ENCODE measurements at places on chromosomes 7 and 10. TPM values are rescaled to one million over a fixed set of nuclear protein-coding genes. Genes with fewer than 3 reads are reported as not detected.

- DNase-seq = no peak
Measured at GRCh38 chr7:157426463-157427301, 89.9 kb downstream of the DNAJB6 start.

The PIP gene
- polyA plus RNA-seq = not detected

The HABP2 gene
- polyA plus RNA-seq = not detected

DNA sequence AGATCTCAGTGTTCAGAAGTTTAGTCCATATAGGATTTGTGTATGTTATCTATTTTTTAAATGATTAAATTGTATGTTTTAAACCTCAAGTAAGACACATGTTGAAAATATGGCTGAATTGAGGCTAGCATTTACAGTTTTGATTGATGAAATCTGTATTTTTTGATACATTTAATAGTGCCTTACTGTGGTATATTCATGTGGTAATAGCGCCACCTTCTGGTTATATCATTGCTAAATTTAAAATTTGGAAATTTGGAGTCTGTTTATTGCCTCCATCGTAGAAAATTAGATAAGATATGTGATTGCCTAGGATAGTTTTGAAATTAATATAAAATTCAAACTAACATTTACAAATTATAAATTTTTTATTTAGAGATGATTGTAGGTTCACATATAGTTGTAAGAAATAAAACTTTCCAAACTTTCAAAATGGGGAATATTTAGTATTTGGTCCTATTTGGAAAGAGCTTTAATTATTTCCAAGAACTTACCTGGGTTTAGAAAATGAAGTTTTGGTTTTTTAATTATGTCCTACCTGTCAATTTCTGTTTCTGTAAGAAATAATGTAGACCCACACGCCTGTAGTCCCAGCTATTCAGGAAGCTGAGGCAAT, 19.1 kb upstream of the ARMS2 start:
- DNase-seq = no peak

GRCh38 chr7:102203218-102203617, 83.5 kb upstream of the SH2B2 start:
- no peak for DNase-seq

- no peak for DNase-seq
Measured at GRCh38 chr7:158428837-158429753, 158.5 kb downstream of the PTPRN2 start.

The ENKUR gene
- polyA plus RNA-seq = 0.16 TPM

GRCh38 chr10:77410523-77410922, 227.1 kb downstream of the KCNMA1 start:
- DNase-seq = no peak

GRCh38 chr10:131081376-131081775, 230.1 kb downstream of the TCERG1L start:
- DNase-seq = no peak

The MLXIPL gene
- 248 TPM for polyA plus RNA-seq

GRCh38 chr7:84454174-84454959, 259.8 kb upstream of the SEMA3A start:
- no peak for DNase-seq

DNA sequence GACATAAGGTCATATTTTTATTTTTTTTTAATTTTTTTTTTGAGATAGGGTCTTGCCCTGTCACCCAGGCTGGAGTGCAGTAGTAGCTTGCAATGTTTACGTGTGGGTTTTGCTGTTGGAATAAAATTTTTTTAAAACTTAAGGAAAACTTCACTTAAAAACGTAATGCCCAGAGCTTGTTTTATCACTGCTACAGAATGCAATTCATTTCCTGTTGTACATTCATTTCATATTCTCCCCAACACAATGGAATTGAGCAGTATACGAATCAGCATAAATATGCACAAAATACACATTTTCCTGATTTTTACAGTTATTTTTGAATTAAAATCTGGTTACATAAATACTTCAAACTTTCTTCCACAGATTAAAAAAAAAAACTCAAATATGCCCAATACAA, 40.3 kb downstream of the RSU1 start:
- DNase-seq = no peak

DNA sequence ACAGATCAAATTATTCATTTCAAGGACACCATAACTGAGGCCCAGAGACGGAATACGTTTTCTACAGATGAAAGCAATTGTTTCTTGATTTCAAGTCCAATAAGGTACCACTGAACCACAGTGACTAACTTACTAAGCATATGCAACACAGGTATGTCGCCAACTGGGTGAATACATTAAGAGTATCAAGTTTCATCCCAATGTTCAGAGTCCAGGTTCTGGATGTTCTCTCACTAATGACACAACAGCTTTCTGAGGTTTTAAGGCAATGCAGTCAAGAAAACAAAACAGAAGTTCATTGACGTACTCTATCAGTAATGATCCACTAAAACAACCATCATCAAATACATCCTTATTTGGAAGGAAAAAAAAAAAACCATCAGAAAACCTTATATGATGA, 35.8 kb downstream of the NSUN6 start:
- DNase-seq = no peak

DNA sequence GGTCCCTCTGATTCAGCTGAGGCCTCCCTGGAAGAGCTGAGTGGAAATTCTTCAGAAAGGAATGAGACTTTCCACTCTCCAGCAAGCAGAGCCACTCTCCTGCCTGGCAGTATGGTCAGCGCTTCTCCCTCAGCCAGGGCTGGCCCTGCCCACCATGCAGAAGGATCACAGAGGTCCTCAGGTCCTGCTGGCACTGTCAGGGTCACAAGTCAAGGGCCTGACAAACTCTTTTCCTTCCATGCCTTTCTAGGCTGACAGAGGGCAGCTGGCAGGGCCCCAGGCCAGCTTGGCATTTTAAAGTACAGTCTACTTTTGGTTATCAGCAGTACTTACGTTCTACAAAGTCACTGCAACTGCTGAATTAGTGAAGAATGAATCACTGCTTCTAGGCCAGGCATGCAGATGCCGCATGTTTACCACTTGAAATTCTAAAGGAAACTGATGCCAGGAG, 119.3 kb upstream of the FRMD4A start:
- peak; percentile 61 for DNase-seq

- DNase-seq = no peak
Measured at GRCh38 chr10:31942435-31942834, 13.8 kb upstream of the ARHGAP12 start.

GRCh38 chr7:84981055-84981976, 205.5 kb downstream of the SEMA3D start:
- DNase-seq = no peak

The RNF32 gene
- polyA plus RNA-seq = 2.0 TPM

The MYL7 gene
- polyA plus RNA-seq = 0.24 TPM

The POM121L12 gene
- polyA plus RNA-seq = not detected

DNA sequence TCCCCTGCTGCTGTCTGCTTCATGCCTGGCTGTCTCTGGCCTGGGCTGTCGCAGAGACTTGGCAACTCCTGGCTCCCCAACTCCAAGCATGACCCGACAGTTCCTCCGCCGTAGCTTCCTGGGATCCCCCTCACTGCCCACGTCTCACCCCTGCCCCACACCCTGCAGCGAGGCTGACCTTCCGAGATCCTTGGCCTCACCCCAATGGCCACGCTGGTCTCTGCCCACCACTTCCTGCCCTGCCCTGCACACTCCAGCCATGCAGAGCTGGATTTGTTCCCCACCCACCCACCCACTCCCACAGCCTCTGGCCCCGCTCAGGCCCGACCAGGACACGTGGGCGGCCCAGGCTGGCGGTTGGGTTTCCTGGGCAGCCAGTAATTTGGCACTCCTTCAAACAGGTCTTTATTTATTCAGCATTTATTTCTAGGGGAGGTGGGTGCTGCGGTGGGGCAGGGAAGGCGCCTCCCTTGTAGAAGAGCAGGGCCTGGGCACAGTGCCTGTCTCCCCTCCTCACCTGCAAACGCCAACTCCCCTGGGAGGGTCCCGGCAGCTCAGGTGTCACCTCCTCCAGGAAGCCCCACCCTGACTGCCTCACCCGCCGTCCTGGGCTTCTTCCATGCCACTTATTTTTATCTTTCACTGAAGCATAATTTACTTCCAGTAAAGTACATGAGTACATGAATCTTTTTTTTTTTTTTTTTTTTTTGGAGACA, 25.5 kb downstream of the GTF2IRD1 start:
- DNase-seq = peak; percentile 47

GRCh38 chr10:68721673-68722335, 765 bp downstream of the CCAR1 start:
- no peak for DNase-seq

DNA sequence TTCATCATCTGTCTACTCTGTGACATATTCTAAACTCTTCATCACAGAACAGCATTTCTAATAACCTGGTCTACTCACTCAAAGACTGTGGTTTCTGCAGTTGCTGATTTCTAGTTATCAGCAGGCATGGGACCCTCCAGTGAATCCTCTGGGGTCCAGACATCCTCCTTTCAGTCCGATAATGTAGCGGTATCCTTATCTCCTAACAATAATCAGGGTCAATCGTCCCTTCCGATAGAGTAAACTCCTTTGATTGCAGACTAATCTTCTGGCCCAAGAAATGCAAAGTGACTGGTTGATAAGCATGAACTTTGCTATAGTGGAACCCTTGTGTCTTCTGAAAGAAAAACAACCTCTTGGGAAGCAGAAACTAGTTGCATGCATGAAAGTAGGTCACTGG, 1209.8 kb upstream of the CELF2 start:
- no peak for DNase-seq

The ANKRD30A gene
- polyA plus RNA-seq = not detected

GRCh38 chr10:131246775-131247174, 64.7 kb downstream of the TCERG1L start:
- no peak for DNase-seq

The DYNC1I1 gene
- polyA plus RNA-seq = 5.6 TPM

GRCh38 chr7:36961097-36961496, 236.8 kb upstream of the AOAH start:
- no peak for DNase-seq

The MYL10 gene
- not detected for polyA plus RNA-seq

DNA sequence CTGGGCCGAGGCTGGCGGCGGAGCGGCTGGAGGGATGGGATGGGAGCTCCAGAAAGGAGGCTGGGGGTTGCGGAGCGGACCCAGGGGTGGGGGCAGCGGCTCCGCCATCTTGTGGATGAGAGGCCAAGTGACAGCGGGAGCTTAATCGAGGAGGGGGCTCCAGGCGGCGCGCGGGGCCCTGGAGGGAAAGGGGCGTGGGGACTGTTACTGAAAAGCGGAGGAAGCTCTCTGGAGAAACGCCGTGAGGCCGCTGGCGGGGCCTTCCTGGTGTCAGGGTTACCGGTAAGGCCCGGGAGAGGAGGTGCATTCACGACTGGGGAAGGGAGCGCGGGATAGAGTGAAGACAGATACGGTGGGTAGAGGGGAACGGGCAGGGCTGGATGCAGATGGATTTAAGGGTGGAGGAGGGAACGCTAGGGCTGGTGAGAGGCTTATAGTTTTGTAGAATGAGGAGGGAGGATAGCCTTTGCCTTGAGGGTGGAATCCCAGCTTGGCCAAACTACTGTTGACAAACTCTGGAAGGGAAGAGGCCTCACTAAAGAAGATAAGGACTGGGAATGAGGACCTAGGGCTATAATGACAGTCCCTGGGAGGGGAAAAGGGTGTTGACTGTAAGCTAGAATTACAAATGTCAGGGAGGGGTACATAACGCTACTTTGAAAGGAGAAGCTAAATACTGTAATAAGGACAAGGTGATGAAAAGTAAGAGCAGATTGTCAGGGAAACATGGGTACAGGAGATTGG, 535 bp downstream of the BTRC start:
- DNase-seq = peak; percentile 63

The SPDYE16 gene
- 0.16 TPM for polyA plus RNA-seq

- DNase-seq = no peak
Measured at GRCh38 chr10:61078542-61079275, 134.7 kb upstream of the RHOBTB1 start.

GRCh38 chr7:118573085-118573484, 348.6 kb downstream of the ANKRD7 start:
- DNase-seq = peak; percentile 13

GRCh38 chr7:41793556-41793955, 90.7 kb upstream of the INHBA start:
- DNase-seq = no peak

The HMX2 gene
- polyA plus RNA-seq = not detected

DNA sequence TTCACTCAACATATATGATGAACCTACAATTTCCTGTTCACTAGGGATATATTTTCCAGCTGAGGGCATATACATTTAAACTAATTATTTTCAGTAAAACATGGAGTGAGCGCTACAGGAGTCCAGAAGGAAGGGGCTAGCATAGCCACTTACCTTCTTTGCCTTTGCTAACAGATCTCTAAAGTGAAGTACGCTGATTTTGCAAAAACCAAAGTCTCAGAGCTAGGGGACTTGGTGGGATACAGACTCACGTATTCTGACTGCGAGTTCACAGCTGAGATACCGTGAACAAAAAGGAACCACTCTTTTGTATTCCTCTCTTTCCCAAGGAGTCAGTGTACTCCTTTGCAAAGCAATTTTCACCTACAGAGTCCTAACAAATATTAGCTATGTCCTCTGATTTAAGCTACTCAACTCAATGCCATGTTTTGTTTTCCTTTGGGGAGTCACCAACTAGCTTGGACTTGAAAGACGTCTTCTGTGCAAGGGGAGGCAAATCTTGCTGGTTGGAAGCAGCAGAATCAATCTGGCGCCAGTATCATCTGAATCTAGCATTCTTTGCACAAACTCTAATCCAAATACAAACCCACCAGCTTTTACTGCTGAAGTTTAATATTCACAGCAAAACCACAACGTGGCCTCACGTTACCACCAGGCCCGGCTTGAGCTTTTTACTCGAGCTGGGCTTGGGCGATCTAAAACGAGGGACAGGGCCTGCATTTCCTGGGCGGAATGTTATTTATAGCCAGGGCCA, 657 bp downstream of the CDNF start:
- no peak for DNase-seq

The ZNF775 gene
- polyA plus RNA-seq = 0.26 TPM

The COL26A1 gene
- 15.0 TPM for polyA plus RNA-seq

The CNNM1 gene
- polyA plus RNA-seq = 0.71 TPM

GRCh38 chr10:90652519-90652918, 205.3 kb downstream of the HTR7 start:
- DNase-seq = no peak

The GPNMB gene
- 24.9 TPM for polyA plus RNA-seq

The SPDYE6 gene
- polyA plus RNA-seq = not detected

The IQUB gene
- 0.54 TPM for polyA plus RNA-seq

GRCh38 chr10:84158061-84158460, 15.5 kb upstream of the GPR15LG start:
- DNase-seq = no peak

Data from adrenal gland (tissue), 19 donors.